GM13976 (cell line): ENCODE measurements at places on chromosomes 12 and 14.
A peak's percentile ranks its signal among the peaks of the same experiment; 100 is the strongest.

GRCh38 chr12:45670346-45671065, 59.0 kb upstream of the ARID2 start:
- DNase-seq: no peak

DNA sequence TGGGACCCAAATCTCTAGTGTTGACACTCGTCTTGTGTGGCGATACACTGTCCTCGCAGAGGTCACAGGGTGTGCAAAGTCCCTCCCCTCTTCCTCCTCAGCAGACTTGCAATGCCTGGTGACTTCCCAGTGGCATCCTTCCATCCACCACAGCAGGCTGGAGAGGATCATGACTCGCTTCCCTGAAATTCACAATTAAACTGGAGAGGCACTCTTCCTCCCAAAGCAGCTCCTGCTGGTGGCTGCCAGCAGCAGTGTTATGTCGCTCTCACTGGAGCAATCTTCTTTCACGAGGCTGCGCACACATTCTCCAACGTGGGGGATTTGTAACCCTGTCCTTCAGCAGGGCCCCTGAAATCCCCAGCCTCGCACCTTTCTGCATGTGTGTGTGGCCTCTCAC, 145.2 kb upstream of the TMCC3 start:
- DNase-seq: no peak

DNA sequence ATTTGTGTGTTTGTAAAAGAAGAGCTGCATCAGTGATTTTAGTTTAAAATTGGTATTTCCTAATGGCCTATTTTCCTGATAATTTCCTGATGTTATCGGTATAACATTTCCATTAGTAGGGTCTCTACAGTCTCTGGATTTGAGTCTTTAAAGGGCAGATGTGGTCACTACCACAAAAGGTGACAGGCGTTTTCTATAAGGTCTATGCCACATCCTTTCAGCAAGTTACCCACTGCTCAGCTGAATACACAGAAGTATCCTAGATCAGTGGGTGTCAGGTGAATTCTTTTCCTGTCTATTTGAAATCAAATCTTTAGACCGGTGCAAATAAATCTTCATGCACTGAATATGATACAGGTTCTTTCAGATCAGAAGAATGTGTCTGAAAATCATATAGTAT, 90.2 kb downstream of the LIN7A start:
- no peak for DNase-seq

DNA sequence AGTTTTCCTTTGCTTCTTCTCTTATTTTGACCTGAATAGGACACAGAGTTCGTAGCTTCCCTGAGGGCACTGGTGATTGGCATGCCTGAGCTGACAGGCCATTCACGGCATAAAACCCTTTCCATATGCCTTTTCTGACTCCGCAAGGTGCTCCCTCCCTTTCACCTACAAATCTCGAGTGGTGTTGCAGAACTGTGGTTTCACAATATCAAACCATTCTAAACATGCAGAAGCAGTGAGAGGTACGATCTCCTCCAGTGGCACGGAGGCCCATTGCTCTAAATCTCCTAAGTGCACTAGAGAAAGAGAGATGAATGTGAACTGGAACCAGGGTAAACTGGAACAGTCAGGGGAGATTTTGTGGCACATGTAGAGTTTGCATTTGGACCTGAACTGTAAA, 23.9 kb downstream of the CLSTN3 start:
- DNase-seq: peak; percentile 5

DNA sequence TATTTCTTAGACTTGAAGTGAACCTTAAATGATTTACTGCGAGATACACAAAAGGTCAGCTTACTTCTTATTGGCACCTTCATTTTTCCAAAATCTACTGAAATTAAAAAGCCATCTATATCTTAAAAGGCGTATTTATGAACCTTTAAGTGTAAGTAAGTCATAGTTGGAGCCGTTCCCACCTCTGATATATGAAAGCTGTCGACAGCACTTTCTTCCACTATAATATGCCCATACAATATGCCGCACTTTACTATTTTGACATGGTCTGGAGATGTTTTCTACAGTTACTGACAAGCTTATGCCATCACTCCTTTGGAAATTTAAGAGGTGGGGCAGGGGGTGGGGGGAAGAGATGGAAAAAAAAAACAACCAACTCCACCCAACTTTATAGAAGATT, 155.3 kb downstream of the PHETA1 start:
- no peak for DNase-seq

GRCh38 chr12:93325855-93326254, 51.9 kb upstream of the NUDT4 start:
- no peak for DNase-seq

DNA sequence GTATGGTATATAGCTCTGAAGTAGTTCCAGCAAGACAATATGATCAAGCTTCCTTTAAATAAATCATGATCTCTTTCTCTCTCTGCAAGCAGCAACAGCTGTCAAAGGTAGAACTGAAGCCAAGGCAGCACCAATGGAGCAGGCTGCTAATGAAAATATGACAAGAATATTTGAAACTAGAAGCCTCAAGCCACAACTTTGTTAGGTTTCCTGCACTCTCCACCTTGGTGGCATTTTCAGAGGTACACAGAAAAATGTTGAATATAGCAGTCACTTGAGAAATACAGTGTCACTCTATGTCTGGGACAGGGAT, 43.8 kb upstream of the PSMA6 start:
- DNase-seq: no peak

DNA sequence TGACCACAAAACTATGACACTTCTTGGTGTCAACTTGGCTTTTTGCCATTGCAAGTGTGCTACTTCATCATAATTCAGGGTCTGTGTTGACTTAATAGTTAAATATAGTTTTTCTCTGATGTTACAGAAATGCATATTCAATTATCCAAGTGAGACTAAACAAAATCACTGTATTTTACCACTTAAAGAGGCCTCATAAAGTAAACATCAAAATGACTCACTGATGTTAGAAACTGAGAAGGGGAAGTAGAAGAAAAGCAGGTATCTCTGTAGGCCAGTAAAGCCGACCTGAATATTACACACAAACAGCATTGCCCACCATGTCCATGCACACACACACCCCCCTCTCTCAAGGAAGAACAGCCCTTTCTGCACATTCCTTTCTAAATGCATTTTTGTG, 55.4 kb downstream of the RPAP3 start:
- DNase-seq: peak; percentile 20

DNA sequence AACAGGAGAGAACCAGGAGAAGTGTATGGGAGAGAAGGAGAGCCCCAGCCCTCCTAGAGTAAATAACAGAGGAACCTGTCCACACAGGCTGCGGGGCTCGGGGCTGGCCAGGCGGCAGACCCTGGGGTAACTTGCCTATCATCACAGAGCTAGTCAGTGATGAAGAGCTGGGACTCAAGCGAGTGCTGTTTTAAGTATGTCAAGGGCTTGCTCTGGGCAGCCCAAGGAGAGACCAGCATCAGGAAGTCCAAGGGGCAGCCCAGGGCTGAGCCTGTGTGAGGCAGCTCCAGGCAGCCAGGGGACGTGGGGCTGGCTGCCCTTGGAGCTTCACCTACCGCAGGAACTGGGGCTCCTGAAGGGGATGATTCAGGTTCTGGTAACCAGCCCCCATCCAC, 10.0 kb downstream of the VWF start:
- DNase-seq: no peak

GRCh38 chr14:65238456-65238855, 136.1 kb upstream of the MAX start:
- DNase-seq: no peak

DNA sequence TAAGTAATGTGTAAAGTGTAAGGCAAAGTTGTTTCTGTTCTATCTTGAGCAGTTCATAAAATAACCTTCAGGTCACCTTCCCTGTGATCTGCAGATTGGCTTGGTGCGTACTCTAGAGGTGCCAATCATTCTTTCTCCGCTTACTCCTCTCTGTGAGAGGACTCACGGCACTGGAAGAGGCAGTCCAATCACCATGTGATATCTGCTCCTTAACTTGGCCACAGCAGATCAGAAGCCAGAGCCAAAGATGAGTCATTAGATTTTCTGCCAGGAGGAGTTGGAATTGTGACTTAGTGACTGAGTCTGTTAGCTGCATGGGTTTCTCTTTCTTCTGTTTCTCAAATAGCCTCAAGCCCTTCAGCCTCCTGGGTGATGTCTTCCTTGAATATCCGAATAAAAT, 165.5 kb downstream of the SLC41A2 start:
- DNase-seq: no peak

GRCh38 chr14:89201645-89202044, 215.4 kb downstream of the FOXN3 start:
- DNase-seq: peak; percentile 29

DNA sequence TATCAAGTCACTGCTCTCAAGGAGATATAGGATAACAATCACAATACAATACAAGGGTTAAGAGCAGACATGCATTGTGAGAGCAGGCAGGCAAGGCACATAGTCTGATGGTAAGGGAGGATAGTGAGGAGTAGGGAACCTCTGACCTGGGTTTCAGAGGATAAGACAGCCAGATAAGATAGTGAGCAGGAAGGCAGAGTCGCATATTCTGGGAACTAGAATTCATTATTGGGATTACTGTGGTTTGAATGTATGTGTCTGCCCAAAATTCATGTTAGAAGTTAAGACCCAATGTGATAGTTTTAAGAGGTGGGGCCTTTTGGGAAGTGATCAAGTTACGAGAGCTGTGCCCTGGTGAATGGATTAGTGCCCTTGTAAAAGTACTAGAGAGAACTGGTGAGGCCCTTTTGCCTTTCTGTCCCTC, 14.4 kb upstream of the ATF1 start:
- no peak for DNase-seq

- no peak for DNase-seq
Measured at GRCh38 chr12:7638064-7638759, 27.5 kb downstream of the APOBEC1 start.

DNA sequence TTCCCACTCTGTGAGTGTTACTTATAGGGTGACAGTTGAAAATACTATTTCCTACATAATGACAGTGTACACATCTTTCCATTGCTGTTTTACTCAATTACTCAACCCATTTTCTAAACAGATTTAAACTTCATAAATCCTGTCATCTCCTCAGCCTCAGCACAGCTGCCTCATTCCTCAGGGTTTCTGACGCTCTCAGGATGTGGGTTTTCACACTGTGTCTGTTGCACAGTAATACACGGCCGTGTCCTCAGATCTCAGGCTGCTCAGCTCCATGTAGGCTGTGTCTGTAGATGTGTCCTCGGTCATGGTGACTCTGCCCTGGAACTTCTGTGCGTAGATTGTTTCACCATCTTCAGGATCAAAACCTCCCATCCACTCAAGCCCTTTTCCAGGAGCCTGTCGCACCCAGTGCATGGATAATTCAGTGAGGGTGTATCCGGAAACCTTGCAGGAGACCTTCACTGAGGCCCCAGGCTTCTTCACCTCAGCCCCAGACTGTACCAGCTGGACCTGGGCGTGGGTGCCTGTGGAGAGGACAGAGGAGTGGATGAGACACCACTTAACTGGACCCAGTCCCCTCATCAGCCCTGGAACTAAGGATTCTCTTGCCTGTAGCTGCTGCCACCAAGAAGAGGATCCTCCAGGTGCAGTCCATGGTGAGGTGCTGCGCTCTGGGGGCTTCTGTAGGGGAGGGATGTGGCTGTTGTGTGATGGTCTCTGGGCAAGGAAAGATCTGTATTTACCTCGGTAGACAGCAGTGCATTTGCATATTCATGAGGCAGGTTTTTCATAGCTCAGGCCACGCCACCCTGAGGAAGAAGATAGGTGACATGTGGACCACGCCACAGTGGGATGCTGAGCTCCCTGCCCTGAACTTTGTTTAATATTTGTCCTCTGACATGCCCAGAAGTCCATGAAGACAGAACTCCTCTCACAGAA, 750.2 kb downstream of the TMEM121 start:
- DNase-seq: no peak
